ENCODE measurements at places on chromosomes 16 and 17.

GRCh38 chr16:48497129-48497528 lies 111.9 kb upstream of the SIAH1 start:
- no peak for DNase-seq

DNA sequence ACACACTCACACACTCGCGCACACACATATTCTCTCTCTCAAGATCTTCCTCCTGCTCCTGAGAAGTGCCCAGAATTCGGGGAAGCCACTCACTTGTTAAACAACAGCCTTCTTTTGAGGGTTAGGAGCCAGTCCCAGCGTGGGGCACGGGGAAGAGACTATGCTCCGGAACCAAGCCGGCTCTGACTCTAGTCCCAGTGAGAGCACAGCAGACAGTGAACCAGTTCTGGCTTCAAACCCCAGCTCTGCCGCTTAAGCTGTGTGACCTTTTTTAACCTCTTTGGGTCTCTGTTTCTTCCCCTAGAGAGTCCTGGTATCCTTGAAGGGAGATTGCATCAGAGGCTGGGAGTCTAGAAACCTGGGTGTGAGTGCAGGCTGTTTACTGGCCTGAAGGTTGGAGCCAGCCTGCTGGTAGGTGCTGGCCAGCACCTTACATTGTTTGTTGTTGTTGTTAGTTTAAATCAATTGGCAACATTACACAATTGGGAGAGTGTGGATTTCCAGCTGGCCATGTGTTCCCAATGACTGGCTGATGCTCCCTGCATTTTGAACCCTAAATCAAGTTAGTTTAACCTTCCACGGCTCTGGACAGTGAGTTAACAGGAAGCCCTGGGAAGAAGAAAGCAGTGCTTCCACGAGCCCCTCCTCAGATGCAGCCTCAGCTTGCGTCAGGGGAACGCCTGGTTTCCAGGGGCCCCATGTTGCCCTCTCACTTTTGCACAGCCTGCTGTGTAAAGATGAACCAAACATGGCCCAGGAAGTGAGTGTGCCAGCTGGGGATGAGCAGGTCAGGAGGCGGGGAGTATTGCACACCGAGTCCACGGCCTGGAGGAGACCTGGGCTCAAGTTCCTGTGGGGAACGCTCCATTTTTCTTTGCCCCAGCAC lies 71.5 kb downstream of the GAS7 start:
- no peak for DNase-seq

DNA sequence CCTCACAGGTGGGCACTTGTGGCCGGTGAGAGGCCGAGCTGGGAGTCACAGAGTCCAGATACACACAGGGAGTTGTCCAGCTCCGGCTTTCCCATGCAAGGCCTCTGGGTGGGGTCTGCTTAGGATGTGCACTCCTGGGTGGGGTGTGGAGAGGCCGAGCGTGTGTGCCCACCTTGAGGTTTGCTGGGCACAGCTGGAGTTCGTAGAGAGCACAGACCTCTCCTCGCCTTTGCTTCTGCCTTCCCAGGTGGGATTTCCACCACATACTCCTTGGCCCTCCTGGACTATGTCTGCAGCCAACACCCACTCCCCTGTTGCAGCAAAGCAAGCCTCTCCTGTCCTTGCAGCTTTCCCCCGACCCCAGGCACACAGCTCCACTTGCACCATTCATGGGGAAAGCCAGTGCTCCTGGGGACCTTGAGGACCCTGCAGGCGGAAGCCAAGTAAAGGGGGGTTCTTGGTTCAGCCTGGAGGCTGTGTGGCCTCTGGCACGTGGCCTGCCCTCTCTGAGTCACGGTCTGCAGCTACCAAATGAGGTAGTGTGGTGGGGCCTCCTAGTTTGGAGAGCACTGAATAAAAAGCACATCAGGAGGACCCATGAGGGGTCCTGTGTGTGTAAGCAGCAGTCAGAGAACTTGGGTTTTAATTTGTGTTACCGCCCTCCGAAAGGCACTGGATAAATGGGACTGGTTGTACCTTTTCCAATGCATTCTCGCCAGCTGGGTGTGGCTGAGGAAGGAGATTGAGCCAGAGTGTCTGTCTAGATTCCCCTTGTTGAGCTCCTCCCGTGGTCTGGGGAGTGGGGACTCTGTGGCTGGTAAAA lies 31.5 kb downstream of the MPRIP start:
- DNase-seq = no peak

GRCh38 chr16:88077328-88078108 lies 126.3 kb downstream of the BANP start:
- no peak for DNase-seq

DNA sequence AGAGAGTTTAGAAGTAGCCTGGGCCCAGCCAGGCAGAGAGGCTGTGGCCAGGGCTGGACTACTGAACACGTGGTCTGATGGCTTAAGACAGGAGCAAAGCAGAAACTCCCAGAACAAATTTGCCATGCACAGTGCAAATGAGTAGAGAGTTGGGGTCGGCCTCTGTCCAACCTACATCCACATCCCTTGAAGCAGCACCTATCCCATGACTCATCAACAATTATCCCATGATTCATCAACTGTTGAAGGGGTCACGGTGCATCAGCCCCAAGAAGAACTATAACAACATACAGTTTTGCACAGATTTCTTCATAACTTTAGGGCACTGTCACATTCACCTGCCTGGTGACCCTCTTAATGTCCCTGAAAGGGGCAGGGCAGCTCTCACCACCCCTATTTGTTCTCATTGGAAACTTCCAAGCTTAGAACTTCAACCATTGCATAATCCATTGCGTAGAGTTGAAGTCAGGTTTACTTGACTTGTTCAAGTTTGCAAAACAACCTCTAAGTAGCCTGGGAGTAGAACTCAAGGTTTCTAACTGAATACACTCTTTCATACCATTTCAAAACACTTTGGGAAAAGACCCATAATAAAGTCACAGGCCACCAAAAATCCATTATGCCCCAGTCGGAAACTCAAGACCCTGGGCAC lies 235.2 kb upstream of the CDH5 start:
- no peak for DNase-seq

All from forelimb muscle (tissue), 1 donor.